ENCODE measurements at places on chromosomes 5 and 9.

GRCh38 chr9:111001526-111001925 lies 36.7 kb downstream of the LPAR1 start:
- no peak for DNase-seq

DNA sequence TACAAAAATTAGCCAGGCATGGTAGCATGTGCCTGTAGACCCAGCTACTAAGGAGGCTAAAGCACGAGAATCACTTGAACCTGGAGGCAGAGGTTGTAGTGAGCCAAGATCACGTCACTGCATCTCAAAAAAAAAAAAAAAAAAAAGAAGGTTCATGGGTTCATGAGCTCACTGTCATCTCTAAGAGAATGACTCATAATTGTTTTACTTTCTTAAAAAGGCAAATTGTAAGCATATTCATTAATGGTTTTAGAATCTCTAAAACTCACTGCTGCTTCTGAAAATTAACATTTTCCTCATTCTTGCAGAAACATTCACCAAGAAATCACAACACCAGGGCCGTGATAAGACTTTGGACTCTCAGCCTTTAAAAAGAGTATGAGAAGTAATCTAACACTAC lies 103.6 kb downstream of the GNA14 start:
- DNase-seq: no peak

DNA sequence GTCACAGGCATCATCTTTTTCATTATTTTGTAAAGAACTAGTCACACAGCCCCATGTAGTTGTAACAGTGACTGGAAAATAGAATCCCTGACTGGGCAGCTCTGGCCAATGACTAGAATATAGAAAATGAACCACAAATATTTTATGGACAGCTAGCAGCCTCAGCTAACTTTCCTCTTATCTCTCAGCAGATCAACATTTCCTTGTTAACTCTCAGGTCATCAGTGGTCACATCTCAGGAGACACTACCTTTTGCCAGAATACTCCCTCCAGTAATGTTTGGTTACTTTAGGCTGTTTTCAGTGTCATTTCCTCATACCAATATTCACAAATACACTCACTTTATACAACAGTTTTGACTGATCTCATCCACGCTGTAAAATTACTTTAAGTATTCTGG lies 43.9 kb downstream of the FAM169A start:
- DNase-seq: no peak

- no peak for DNase-seq
These were observed 15.4 kb upstream of the ZNF622 start for GRCh38 chr5:16480821-16481538.

Measured in NCI-H446 (cell line).